ENCODE measurements at places on chromosomes 5 and 9.

GRCh38 chr5:150422075-150422474, 9.4 kb upstream of the CD74 start:
- no peak for DNase-seq

- peak; percentile 30 for DNase-seq
Observed at GRCh38 chr5:54309691-54310432, 511 bp downstream of the ARL15 start.

- no peak for DNase-seq
Observed at GRCh38 chr9:79489261-79490000, 82.3 kb upstream of the TLE4 start.

- DNase-seq, result no peak
Observed at GRCh38 chr5:58244819-58245475, 214.9 kb downstream of the PLK2 start.

- DNase-seq, result no peak
Observed at GRCh38 chr5:123720955-123721354, 209.0 kb downstream of the CSNK1G3 start.

DNA sequence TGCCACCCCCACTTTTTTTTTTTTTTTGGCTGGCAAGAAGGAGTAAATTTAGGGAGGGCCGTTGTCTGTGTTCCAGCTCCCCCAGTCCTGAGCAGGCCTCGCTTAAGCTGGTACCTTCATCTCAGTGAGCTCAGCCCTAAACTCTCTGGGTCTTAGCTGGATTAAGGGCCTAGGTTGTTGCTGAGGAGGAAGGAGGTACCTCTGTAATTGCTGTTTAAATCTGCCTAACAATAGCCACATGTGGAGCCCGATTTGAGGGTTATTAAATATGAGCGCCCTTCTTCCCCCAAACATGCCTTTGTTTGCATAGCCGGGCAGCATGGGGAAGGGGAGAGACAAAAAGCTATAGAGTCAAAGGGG, 179.0 kb upstream of the PITX1 start:
- no peak for DNase-seq

GRCh38 chr9:6239048-6239461, 23.4 kb downstream of the IL33 start:
- DNase-seq, result no peak

DNA sequence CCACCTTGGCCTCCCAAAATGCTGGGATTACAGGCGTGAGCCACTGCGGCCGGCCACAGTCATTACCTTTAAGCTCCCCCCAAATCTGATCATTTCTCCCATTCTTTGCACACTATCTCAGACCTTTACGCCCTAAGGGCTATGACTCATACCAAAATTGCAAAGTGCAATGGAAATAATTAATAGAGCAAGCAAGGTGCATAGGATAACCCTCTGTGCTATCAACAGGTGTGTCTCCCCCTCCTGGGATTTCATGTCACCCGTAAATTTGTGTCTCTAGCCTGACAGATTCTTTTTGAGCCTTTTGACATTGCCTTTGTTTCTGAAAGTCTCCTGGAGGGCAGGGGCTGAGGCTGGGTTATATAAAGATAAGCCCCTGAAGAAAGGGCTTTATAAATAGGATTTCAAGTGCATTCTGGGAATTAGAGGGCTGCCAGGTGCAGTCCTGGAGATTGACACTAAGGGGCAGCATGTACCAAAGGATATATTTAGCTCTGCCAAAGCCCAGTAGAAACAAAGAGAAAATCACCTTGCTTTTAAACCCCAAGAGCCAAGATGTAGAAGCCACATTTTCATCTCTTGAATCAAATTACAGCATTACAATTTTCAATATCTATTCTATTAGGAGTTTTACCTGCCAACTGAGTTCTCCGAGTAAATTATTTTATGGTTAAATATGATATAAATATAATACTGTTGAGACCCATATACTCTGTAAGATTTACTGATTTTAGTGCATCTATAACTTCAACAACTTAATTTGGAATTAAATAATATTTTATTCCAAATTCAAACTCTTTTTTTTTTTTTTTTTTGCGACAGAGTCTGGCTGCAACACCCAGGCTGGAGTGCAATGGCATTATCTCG, 18.2 kb downstream of the S100Z start:
- DNase-seq, result peak; percentile 54

DNA sequence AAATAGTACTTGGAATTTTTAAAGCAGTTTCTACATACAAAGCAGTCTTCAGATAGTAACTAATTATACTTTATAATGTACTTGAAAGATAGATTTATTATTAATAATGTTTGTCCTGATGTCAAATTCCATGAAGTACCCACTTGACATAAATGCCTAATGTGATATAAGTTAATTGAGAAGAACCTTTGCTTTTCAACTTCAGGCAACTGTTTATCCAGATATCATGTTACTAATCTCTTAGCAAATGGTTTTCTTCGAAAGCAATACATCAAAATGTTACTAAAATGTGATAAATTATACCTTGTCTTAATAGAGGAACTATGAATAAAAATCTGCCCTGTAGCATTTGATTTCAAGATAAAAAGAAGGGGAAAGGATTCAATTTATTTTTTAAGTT, 146.8 kb upstream of the FBXL17 start:
- no peak for DNase-seq
